ENCODE measurements at places on chromosomes 3 and 15.

DNA sequence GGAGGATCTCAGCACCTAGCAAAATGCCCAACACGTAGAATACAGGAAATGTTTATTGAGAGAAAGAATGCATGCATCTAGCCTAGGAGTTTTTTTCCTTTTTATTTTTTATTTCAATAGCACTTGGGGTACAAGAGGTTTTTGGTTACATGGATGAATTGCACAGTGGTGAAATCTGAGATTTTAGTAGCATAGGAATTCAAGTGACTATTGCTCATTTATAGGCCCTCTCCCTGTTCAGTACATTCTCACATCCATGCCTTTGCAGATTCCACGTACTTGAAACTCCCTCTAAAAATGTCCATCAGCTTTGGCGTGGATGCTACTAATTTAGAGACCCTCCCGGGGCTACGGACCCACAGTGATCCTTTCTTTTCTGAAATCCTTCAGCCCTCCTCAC is 61.7 kb upstream of the PIAS1 start:
- no peak for DNase-seq

GRCh38 chr3:169432708-169433432 is 230.6 kb downstream of the MECOM start:
- DNase-seq, result no peak

- DNase-seq, result no peak
Observed at GRCh38 chr3:124650798-124651197, 79.5 kb upstream of the UMPS start.

GRCh38 chr15:78216276-78217104 is 17.9 kb downstream of the ACSBG1 start:
- no peak for DNase-seq

DNA sequence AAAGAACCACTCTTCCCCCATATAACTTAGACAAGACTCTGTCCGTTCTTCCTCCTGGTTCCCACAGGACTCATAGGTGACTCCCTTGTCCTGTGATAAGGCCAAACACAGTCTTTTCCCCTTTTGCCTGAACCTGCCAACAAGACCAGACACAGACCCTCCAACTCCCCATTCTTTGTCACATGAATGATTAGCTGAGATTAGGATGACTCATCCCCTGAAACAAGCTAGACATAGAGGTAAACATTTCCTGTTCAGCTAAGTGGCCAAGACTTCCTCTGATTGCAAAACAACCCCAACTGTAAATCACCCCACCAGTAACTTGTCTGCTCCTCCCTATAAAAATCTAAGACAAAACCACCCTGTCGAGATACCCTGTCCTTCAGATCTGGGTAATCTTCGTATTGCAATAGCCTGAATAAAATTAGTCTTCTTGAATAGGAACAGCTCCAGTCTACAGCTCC is 11.4 kb upstream of the HTR3E start:
- no peak for DNase-seq

DNA sequence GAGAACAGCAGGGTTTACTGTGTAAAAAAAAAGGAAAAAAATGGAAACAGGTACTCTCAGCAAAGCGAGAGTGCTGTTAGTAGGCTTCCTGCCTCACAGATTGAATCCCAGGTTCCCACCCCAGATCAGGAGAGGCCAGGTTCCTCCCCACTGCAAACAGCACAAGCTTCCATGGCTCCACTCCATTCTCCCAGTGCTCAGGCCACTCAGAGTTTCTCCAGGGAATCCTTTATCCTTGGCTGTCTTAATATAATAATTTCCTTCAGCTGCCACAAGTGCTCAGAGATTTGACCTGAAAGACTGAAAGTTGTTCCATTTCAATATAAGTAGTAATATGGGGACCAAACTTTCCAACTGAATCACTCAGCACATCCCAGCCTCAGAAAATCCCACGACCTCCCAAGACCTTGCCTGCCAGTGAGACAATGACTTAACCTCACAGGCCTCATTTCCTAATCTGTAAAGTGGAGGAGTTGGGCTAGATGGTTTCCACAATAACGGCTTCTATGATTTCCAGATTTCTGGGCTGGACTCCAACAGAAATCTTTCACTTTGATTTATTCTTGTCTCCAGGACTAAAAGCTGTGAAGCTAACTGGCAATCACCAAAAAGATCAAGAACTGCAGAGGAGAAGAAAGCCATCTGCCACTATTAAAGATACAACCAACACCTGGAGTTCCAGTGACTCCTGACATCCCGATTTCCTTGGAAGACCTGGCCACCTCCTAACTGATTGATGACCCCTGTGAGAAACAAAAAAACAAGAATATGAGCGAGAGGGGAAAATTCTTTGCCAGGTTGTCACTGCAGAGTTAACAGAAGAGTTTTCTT is 289.5 kb downstream of the NEK10 start:
- DNase-seq, result no peak

GRCh38 chr3:193872265-193872753 is 263.6 kb upstream of the HES1 start:
- peak; percentile 98 for DNase-seq

DNA sequence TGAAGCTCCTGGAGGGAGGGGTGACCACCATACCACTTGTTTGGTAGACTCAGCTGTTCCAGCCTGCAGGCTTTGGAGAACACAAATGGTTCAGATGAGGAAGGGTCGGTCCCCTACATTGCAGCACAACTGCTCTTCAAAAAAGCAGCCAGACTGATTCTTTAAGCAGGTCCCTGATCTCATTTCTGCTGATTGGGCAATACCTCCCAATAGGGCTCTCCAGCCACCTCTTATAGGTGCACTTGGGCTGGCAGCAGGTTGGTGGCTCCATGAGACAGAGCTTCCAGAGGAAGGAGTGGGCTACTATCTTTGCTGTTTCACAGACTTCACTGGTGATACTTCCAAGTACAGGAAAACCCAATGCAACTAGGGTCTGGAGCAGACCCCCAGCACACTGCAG is 65.9 kb upstream of the PEX5L start:
- no peak for DNase-seq

DNA sequence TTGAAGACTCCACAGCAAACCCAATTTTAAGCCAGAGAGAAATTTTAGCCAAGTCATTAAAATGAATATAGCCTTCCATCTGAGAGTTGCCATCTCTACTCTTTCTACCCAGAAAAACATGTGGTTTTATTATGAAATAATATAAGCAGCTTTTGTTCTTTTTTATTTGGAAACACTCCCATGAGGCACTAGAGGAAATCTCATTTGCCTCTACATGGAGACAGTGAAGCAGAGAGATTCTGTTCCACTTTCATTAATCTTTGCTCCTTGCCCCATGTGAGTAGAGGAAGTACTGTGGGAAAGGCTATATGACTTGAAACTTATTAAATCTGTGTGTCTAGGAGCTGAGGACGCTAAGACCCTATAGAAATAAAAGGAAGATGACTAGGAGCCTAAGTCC is 111.1 kb downstream of the P3H2 start:
- no peak for DNase-seq

DNA sequence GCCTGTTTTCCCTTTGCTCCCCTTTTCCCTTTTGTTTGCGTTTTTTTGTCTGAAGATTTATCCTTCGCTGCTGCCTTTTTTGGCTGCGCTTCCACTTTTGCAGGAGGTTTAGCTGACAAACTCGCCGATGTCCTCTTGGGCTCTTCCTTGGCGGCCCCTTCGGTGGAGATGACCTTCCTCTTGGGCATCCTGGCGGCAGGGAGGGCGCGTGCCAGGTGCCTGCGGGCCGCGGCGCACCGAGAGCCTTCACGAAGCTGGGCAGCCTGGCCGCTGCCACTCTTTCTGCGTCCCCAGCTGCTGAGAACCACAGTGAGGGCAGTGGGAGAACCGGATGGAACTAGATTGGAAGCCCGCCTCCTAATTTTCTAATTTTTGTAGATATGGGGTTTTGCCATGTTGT is 197.1 kb upstream of the C2CD4B start:
- DNase-seq, result no peak

DNA sequence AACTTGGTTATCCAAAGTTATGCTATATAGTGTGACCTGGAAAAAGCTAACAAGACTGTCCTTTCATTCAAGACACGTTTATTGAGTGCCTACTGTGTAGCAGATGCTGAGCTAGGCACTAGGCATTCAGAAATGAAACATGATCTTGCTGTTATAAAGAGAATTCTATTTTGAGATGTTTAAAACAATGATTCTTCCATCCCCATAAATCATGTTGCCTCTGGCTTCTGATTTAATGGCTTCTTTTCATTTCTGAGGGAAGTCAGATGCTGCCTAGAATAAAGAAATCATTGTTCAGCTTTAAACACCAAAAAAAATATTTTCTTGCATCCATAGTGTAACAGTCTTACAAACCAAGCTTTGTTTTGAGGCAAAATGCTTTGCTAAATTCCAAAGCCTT is 620.9 kb upstream of the UBE2E2 start:
- no peak for DNase-seq
